Uterus (tissue), 4 donors: ENCODE measurements at places on chromosomes 7 and 10. TPM values are rescaled to one million over a fixed set of nuclear protein-coding genes. Genes with fewer than 3 reads are reported as not detected.

DNA sequence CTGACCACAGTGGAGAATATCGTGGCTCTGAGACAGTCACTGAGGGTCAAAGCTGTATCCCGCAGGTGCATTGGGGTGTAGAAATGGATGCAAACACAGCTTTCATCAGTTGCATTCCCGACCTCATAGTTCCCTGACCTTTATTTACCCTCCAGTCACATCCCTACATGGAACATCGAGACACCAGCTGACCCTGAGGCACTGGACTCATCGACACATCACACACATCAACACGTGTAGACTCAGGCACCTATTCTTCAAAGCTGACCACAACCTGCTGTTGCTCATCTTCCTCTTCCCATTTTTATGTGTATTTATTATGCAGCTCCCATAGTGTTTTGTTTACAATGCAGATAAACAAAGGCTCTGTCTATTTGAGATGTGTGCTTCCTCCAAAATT lies 396.9 kb upstream of the NRP1 start:
- no peak for DNase-seq

DNA sequence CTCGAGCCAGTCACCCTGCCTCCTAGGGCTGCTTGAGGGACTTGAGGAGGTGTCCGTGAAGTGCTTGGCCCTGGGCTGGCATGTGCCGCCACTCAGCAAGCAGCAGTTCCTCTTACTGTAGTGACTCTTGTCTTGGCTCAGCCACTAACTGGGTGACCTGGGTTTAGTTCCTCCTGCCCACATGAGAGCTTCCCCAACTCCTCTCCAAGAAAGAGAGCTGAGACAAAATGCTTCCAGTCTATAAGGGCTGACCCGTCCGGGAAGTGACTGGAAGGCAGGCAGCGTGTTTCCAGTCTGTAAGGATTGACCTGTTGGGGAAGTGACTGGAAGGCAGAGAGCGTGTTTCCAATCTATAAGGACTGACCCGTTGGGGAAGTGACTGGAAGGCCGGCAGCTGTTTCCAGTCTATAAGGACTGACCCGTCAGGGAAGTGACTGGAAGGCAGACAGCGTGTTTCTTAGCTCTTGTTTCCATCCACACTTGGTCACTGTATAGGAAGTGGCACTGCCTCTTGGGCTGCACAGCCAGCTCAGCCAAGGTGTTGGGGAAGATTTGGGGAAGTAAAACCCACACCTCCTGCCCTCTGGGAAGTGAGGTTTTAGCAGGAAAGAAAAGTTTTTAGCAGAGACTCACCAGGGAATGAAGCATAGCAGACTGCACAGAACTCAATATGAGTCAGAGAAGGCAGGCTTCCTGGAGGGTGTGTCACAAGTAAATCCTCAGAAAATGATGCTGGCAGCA lies 53.3 kb upstream of the PPIF start:
- no peak for DNase-seq

DNA sequence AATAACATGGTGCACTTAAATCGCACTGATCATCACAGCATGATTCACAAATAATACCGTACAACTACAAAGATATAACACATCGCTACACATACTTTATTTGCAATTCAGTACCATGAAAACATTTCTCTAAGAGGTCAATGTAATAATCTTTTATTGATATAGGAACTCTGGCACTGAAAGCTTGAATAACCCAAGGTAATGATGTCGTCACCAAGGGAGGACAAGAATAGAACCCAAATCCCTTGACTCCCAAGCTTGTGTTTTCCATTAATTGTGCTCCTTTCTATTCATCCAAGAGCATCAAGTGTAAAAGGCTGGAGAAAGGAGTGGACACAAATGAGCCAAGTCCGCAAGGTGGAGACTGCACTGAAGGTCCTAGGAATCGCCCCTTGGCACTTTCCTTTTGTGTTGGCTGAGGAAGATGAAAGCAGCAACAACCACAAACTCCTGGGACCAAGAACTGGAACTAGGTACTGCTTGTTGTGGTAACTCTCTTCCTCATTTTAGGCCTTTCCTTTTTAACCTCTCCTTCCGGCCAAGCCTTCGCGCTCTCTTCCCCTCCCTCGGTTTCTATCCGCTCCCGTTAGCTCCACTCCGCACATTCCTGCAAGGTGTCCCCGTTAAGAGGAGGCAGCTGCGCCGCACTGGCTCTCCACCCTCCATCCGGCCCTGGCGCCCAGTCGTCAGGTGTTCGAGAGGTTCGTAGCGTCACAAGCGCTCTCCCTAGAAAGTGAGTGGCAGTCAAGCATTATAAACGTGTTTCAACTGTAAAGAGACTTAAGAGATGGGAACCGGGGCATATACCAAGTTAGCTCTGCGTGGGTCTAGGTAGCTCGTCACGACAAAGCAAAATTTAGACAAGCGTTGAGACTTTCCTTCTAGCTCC lies 1.0 kb upstream of the CBLL1 start:
- no peak for DNase-seq

Gene SPDYE1
- total RNA-seq = not detected

Gene RBP3
- total RNA-seq = not detected

Gene CASD1
- 16.8 TPM for total RNA-seq

Gene CCDC172
- total RNA-seq = not detected
